ENCODE measurements at places on chromosomes 2 and 18. TPM values are rescaled to one million over a fixed set of nuclear protein-coding genes. Genes with fewer than 3 reads are reported as not detected.
A peak's percentile ranks its signal among the peaks of the same experiment; 100 is the strongest.

The MATN3 gene
- total RNA-seq = not detected

The RIT2 gene
- not detected for total RNA-seq

- no peak overlapping the region for H3K4me3 ChIP-seq
- no peaks in the 10 kb centered on the region for H3K27me3 ChIP-seq
- no peak overlapping the region for H3K27ac ChIP-seq
- no peaks in the 10 kb centered on the region for H3K36me3 ChIP-seq
- DNase-seq = no peak
These were observed 162.3 kb downstream of the ACKR3 start for GRCh38 chr2:236731767-236732580.

DNA sequence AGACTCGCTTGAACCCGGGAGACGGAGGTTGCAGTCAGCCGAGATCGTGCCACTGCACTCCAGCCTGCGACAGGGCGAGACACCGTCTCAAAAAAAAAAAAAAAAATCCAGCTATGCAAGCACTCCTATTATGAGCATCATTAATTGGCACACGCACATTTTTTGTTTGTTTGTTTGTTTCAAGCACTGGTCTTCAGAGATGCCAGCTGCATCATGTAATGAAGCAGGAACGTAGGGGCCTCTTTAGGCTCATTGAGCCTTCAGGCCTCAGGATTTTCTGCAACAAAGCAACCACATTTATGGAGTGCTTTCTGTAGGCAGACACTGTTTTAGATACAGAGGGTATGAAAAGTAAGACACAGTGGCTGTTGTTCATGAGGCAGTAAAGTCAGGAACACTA is 585.8 kb downstream of the CNTNAP5 start:
- H3K4me3 ChIP-seq = no peak overlapping the region
- H3K36me3 ChIP-seq = no peaks in the 10 kb centered on the region
- no peak for DNase-seq
- H3K4me1 ChIP-seq = no peaks in the 10 kb centered on the region
- H3K27ac ChIP-seq = no peak overlapping the region

- H3K27ac ChIP-seq = no peak overlapping the region
- no peaks in the 10 kb centered on the region for H3K36me3 ChIP-seq
- no peak for DNase-seq
- peaks cover 6% of the 10 kb centered on the region for H3K4me1 ChIP-seq
These were observed 44.4 kb upstream of the CTLA4 start for GRCh38 chr2:203823173-203823572.

DNA sequence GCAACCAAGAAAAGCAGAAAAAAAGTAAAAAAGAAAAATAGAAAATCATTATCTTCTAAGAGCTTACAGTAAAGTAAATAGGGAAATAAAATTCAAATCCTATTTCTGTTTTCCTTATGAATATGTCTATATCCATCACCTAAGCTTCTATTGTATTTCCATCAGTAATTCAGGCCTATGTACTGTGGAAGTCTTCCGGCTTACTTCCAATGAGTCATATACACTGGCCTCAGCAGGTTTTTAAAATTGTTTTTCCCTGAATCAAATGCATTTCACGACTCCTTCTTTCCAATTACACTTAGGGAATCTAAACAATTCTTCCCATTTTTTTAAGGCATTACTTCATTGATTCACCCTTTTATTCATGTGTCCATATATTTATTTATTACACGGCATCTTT is 164.7 kb downstream of the CCDC102B start:
- H3K27ac ChIP-seq = no peak overlapping the region
- H3K36me3 ChIP-seq = no peaks in the 10 kb centered on the region
- no peak overlapping the region for H3K4me3 ChIP-seq
- no peaks in the 10 kb centered on the region for H3K27me3 ChIP-seq
- DNase-seq = no peak

DNA sequence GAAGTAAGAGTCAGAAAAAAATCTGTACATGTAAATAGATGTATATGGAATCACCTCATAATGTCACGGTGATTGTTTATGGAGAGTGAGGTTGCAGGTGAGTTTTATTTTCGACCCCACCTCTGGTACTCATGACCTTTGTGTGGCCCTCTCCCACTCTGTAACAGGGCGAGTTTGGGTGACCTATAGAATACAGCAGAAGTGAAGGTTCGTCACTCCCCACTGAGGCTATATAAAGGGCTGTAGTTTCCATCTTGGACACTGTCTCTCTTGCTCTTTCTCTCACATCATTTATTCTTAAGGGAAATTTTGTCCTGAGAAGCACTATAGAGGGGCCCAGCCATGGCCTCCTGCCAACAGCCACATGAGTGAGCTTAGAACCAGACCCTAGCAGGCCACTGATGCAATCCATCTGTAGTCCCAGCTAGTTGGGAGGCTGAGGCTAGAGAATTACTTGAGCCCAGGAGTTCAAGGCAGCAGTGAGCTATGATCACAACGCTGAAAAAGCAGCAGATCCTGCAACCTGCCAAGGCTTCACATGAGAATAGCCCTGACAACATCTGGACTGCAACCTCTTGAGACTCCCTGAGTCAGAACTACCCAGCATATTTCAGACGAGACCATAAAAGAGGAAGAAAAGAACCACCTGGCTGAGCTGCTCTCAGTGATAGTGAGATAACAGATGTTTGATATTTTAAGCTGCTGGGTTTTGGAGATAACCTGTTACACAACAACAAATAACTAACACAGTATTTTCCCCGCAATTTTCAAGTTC is 74.3 kb upstream of the SLC1A4 start:
- peaks cover 68% of the 10 kb centered on the region for H3K4me1 ChIP-seq
- peak; percentile 80 for DNase-seq
- H3K27me3 ChIP-seq = no peaks in the 10 kb centered on the region
- H3K4me3 ChIP-seq = no peak overlapping the region

GRCh38 chr2:207150284-207150683 is 15.5 kb downstream of the KLF7 start:
- no peaks in the 10 kb centered on the region for H3K36me3 ChIP-seq
- no peak overlapping the region for H3K4me3 ChIP-seq
- no peaks in the 10 kb centered on the region for H3K27me3 ChIP-seq
- H3K4me1 ChIP-seq = peaks cover 70% of the 10 kb centered on the region
- no peak overlapping the region for H3K27ac ChIP-seq

DNA sequence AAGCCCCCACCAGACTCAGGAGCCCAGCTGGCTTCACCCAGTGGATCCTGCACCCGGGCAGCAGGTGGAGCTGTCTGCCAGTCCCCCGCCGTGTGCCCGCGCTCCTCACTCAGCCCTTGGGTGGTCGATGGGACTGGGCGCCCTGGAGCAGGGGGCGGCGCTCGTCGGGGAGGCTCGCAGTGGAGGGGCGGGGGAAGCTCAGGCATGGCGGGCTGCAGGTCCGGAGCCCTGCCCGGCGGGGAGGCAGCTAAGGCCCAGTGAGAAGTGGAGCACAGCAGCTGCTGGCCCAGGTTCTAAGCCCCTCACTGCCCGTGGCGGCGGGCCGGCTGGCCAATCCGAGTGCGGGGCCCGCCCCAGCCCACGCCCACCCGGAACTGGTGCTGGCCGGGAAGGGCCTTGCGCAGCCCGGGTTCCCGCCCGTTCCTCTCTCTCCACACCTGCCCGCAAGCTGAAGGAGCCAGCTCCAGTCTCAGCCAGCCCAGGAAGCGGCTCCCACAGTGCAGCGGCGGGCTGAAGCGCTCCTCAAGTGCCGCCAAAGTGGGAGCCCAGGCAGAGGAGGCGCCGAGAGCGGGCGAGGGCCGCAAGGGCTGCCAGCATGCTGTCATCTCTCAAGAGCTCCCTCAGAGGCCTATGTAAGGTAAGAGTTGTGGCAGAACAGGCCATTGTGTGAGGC is 1307.8 kb upstream of the TMEFF2 start:
- DNase-seq = no peak
- H3K27ac ChIP-seq = no peak overlapping the region
